ENCODE measurements at places on chromosomes 2 and 18.

DNA sequence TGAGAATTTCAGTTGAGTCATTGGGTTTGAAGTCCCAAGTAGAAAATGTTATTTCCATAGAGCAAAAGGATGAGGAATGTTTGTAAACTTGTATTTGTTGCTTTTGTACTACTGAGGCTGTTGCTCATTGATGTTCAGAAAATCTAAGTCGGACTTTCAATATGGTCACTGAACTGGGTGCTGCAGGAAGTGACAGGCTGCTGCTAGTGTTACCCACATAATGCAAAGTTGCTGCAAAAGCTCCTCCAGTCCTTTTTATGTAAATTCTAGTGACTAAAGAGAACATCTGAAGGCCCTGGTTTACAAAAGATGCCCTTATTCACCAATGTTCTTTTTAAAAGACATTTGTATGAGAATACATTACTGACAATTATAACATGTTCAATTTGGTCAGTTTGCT, 131.1 kb upstream of the FAM98A start:
- H3K36me3 ChIP-seq = no peaks in the 10 kb centered on the region
- H3K27me3 ChIP-seq = no peaks in the 10 kb centered on the region
- no peak overlapping the region for H3K4me3 ChIP-seq
- no peak for DNase-seq
- peaks cover 10% of the 10 kb centered on the region for H3K4me1 ChIP-seq

DNA sequence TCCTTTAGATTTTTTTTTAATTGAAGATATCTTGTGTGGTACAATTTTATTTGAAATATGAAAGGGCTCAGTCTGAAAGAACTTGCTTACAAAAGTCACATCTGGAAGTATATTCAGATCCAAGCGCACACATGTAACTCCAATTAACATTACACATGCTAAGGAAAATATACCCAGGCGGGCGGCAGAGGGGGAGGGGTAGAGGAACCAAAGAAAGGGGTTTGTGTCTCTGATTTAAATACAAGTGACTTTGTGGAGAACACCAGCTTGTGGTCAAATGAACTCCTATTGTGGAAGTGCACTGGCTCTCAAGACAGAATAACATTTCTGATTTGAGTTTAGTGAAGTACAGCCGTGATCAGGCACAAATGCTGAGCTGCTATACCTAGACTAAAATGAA, 280.2 kb upstream of the SOX11 start:
- H3K27ac ChIP-seq = peak overlapping the region; percentile 91
- H3K27me3 ChIP-seq = no peaks in the 10 kb centered on the region
- H3K4me1 ChIP-seq = peaks cover 27% of the 10 kb centered on the region
- peak overlapping the region; percentile 42 for H3K4me3 ChIP-seq
- peak; percentile 29 for DNase-seq

DNA sequence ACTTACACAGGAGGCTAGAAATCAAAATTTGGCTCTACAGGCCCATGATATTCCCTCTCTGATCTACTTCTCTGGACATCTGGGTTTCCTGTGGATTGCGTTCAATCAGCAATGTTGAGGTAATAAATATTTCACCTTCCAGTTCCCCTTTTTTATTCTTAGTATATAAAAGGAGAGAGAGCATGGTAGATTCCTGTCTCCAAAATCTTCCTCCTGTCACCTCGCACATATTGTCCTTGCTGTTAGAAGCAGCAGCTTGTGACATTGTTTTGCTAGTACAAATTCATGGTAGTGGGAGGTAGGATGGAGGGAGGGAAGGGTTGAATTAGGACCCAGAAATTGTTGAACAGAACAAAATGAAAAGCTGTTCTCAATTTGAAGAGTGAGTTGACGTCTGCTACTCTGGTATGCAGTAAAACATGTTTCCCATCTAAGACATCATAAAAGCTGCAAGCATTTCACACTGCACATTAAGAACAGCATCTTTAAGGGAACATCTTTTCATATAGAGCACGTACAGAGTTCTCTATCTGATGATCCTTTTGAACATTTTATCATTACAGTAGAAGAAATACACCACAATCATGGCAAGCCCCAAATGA, 156.4 kb downstream of the RDH14 start:
- H3K4me3 ChIP-seq = no peak overlapping the region
- no peaks in the 10 kb centered on the region for H3K27me3 ChIP-seq
- no peaks in the 10 kb centered on the region for H3K4me1 ChIP-seq
- no peak for DNase-seq
- no peak overlapping the region for H3K27ac ChIP-seq
- no peaks in the 10 kb centered on the region for H3K36me3 ChIP-seq

GRCh38 chr2:14944562-14945346, 312.2 kb downstream of the LRATD1 start:
- H3K27me3 ChIP-seq = no peaks in the 10 kb centered on the region
- DNase-seq = no peak
- no peak overlapping the region for H3K4me3 ChIP-seq
- peaks cover 8% of the 10 kb centered on the region for H3K36me3 ChIP-seq

GRCh38 chr18:74255131-74255616, 36.6 kb downstream of the CYB5A start:
- H3K27ac ChIP-seq = no peak overlapping the region
- DNase-seq = no peak
- H3K4me1 ChIP-seq = peaks cover 39% of the 10 kb centered on the region
- H3K4me3 ChIP-seq = no peak overlapping the region
- H3K27me3 ChIP-seq = no peaks in the 10 kb centered on the region

DNA sequence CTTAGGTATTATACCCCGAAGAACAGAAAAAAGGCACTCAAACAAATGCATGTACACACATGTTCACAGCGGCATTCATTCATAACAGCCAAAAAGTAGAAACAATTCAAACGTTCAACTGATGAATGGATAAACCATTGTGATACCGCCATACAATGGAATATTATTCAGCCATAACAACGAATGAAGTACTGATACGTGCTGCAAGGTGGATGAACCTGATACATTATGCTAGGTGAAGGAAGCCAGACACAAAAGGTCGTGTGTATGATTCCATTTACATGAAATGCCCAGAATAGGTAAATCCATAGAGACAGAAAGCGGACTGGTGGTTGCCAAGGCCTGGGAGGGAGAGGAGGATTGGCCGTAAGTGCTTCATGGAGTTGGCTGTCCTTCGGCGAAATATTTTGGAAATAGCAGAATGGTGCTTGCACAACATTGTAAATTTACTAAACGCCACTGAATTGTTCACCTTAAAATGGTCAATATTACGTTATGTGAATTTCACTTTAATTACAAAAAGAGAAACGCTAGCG, 750 bp upstream of the RMP24 start:
- H3K4me3 ChIP-seq = peak overlapping the region; percentile 98
- H3K27ac ChIP-seq = peak overlapping the region; percentile 97
- no peak for DNase-seq
- H3K36me3 ChIP-seq = peaks cover 10% of the 10 kb centered on the region

- H3K27ac ChIP-seq = no peak overlapping the region
- no peak overlapping the region for H3K4me3 ChIP-seq
- no peaks in the 10 kb centered on the region for H3K36me3 ChIP-seq
- H3K27me3 ChIP-seq = no peaks in the 10 kb centered on the region
- peaks cover 22% of the 10 kb centered on the region for H3K4me1 ChIP-seq
Measured at GRCh38 chr2:627340-627709, 49.9 kb downstream of the TMEM18 start.

DNA sequence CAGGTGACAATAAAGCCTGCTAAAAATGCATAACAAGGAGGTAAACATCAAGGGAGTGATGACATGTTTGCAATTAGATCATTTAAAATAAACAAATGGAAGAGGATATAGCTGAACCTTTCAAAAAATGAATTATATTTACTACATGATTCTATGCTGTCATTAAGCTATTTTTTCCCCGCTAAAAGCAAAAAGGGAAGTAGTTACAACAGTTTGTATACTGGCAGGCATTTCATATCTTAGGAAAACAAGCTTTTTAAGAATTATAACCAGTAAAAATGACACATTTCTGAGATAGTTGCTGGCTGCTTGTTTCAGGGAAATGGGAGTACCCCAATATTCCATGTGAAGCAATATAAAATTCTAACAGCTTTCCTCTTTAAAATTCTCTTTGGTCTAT, 89.1 kb upstream of the ITGB6 start:
- peaks cover 5% of the 10 kb centered on the region for H3K36me3 ChIP-seq
- H3K27ac ChIP-seq = no peak overlapping the region
- peaks cover 13% of the 10 kb centered on the region for H3K4me1 ChIP-seq
- no peaks in the 10 kb centered on the region for H3K27me3 ChIP-seq
- DNase-seq = no peak
- H3K4me3 ChIP-seq = no peak overlapping the region

DNA sequence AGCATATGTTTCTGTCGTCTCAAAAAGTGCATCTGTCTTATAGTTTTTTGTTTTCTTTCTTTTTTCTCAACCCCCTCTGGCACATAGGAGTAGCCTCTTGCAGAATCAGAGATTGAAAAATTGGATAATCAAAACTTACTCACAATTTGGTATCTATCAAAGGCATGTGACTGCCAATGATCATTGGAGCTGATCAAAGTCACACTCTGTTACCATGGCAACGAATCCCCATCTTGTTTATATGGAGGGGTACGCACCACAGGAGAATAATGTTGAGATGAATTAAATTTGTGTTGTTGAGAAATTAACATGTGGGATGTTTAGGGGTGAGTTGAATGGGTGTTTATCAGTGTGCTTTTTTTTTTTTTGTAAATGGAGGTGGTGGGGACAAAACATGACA, 458.3 kb upstream of the FANCL start:
- no peaks in the 10 kb centered on the region for H3K36me3 ChIP-seq
- no peaks in the 10 kb centered on the region for H3K27me3 ChIP-seq
- no peak overlapping the region for H3K27ac ChIP-seq
- peaks cover 11% of the 10 kb centered on the region for H3K4me1 ChIP-seq
- no peak for DNase-seq

- H3K36me3 ChIP-seq = peaks cover 19% of the 10 kb centered on the region
- no peak for DNase-seq
- no peak overlapping the region for H3K27ac ChIP-seq
Measured at GRCh38 chr18:36700955-36701354, 127.8 kb downstream of the TPGS2 start.

DNA sequence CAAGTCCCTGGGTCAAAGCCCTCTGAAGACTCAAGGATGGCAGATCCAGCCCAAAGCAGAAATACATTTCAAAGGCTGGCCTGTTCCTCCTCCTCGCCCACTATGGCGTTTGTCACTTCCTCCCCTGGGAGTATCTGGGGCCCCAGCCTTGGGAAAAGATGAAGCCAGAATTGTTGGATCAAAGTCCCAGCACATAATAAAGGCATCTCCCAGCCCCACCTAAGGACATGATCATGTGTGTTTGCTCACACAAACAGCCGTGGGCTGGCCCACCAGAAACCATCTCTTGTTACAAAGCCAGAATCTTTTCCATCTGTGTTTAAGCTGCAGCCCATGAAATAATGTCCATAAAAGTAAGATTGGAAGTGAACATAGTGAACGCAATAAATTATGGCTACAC, 50.1 kb upstream of the HAAO start:
- no peak overlapping the region for H3K4me3 ChIP-seq
- no peaks in the 10 kb centered on the region for H3K27me3 ChIP-seq
- no peak overlapping the region for H3K27ac ChIP-seq
- no peaks in the 10 kb centered on the region for H3K36me3 ChIP-seq

DNA sequence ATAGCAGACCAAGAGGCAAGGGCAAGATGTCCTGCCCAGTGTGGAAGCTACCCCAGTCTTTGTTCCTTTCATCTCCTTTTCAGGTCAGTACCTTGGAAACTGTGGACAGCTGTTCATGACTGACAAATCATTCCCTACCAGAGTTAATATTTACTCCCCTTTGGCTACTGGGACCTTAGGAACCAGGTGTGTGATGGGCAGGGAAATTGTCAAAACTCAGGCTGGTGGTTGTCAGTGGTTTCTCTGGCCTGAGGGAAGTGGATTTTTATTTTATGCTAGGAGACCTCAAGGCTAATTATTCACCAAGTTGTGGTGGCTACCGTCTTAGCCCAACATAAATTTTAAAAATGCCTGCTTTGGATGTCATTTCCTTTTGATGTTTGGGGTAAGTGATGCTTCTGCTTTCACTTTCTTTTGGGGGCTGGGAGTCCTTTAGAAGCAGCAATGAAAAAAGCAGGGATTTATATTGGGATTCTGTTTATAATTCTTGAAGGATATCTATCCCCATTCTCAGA, 119.3 kb downstream of the SETBP1 start:
- H3K36me3 ChIP-seq = peaks cover 40% of the 10 kb centered on the region
- H3K27me3 ChIP-seq = no peaks in the 10 kb centered on the region
- H3K4me3 ChIP-seq = no peak overlapping the region
- DNase-seq = no peak
- H3K4me1 ChIP-seq = peaks cover 35% of the 10 kb centered on the region

DNA sequence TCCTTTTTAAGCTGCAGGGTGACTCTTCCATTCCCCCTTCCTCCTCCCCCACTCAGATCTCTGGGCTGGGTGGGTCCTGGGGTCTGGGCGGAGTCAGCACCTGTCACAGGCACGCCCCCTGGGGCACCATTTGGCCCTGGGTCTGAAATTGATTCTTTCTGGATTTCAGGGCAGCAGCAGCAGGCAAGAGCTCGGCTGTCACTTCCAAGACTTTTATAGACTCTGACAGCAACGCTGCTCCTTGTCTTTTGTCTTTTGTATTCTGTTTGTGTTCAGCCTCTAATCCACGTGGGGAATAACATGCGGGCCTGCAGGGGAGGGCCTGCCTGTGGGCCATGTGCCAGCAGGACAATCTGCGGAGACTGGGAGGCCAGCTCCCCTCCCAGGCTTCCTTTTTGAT, 3.9 kb downstream of the BOD1L2 start:
- peaks cover 47% of the 10 kb centered on the region for H3K4me1 ChIP-seq
- DNase-seq = no peak
- no peaks in the 10 kb centered on the region for H3K36me3 ChIP-seq
- H3K27me3 ChIP-seq = peaks cover 47% of the 10 kb centered on the region

DNA sequence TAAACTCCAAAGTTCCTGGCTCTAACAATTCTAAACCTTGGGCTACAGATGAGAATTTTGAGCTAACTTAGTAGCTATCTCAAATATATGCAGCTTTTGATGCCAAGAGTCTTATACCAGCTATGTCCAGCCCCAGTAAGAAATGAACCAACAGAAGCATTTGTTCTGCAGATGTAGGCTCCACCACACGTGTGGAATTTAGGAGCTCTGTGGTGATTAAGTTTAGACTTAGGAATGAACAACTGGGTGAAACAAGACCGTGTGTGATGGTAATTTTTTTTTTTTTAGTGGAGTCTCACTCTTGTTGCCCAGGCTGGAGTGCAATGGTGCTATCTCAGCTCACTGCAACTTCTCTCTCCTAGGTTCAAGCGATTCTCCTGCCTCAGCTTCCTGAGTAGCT, 179.7 kb downstream of the ANKRD30B start:
- H3K4me1 ChIP-seq = no peaks in the 10 kb centered on the region
- H3K27ac ChIP-seq = no peak overlapping the region

GRCh38 chr2:54609647-54610046, 113.8 kb upstream of the EML6 start:
- no peak overlapping the region for H3K27ac ChIP-seq
- H3K27me3 ChIP-seq = no peaks in the 10 kb centered on the region
- peaks cover 75% of the 10 kb centered on the region for H3K4me1 ChIP-seq
- DNase-seq = no peak
- H3K4me3 ChIP-seq = no peak overlapping the region

DNA sequence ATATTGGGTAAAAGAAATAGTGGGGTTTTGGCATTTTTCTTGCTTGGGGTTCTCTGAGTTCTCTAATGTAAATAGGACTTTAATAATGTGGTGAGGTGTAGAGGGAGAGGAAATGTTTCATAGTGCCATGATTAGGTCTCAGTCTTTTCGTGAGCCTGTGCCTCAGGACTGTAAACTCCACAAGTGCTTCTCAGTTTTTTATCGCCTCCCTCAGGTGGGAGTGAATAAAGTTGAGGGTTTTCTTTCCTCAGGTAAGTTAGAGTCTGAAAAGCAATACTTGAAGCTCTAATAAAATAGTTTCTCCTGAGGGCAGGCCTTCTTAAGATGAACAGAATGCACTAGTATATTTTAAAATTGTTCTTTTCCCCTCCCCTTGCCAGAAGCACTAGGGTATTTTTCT, 243.1 kb upstream of the SETBP1 start:
- H3K36me3 ChIP-seq = peaks cover 2% of the 10 kb centered on the region
- peak overlapping the region; percentile 69 for H3K27ac ChIP-seq
- no peak overlapping the region for H3K4me3 ChIP-seq
- peaks cover 5% of the 10 kb centered on the region for H3K4me1 ChIP-seq
- no peaks in the 10 kb centered on the region for H3K27me3 ChIP-seq
- DNase-seq = no peak
